CD8-positive, alpha-beta T cell (primary cell): ENCODE measurements at places on chromosomes 5 and 9.

- no peak for DNase-seq
Measured at GRCh38 chr5:173850659-173851058, 37.5 kb upstream of the CPEB4 start.

- DNase-seq = no peak
Measured at GRCh38 chr9:38061326-38061977, 7.6 kb downstream of the SHB start.

- DNase-seq = no peak
Measured at GRCh38 chr9:29068461-29068860, 1495.2 kb upstream of the C9orf72 start.

GRCh38 chr5:4511996-4512656 lies 628.0 kb upstream of the ADAMTS16 start:
- DNase-seq = no peak

DNA sequence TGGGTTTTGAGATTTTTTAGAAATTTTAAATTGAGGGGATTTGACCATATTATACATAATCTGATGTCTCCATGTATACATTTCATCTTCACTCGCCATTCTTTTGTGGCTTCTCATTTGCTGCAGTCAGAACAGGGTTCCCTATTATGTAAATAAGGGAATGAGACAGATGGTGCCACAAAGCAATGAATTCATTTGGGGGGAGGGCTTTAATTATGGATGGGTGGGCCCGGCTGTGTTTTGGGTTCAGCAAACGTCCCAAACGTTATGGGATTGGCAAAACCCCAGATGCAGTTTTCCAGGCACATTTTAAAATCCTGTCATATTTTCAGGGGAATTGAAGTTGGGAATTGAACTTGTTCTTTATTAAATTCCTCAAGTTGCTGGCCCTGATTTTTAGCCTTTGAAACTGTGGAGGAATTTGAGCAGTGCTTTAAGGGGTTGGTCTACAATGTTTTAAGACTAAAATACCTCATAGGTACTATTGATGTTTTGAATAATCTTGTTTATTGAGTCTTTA lies 558.5 kb upstream of the ZNF462 start:
- no peak for DNase-seq

GRCh38 chr5:38793099-38793498 lies 52.7 kb upstream of the OSMR start:
- DNase-seq = no peak

DNA sequence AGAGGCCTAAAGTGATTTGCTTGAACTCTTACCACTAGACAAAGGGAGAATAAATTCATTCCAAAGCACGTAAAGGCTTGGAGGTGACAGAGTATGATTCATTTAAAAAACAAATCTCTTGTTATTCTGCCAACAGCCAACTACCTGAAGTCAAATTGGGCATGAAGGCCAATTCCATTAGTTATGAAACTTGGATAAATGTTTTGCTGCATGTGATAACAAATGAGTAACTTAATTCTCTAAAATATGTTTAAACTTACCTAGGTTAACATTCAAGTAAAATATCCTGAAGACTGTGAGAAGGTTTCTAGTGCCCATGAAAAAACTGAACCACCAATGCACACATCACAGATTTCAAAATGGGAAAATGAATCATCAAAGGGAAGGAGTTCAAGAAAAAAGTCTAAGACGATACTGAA lies 120.1 kb upstream of the TSLP start:
- no peak for DNase-seq

- no peak for DNase-seq
Measured at GRCh38 chr9:32965999-32966722, 35.3 kb downstream of the APTX start.

GRCh38 chr9:86315078-86315477 lies 32.7 kb upstream of the ISCA1 start:
- no peak for DNase-seq

GRCh38 chr5:27474395-27474794 lies 436.0 kb upstream of the CDH9 start:
- DNase-seq = no peak

DNA sequence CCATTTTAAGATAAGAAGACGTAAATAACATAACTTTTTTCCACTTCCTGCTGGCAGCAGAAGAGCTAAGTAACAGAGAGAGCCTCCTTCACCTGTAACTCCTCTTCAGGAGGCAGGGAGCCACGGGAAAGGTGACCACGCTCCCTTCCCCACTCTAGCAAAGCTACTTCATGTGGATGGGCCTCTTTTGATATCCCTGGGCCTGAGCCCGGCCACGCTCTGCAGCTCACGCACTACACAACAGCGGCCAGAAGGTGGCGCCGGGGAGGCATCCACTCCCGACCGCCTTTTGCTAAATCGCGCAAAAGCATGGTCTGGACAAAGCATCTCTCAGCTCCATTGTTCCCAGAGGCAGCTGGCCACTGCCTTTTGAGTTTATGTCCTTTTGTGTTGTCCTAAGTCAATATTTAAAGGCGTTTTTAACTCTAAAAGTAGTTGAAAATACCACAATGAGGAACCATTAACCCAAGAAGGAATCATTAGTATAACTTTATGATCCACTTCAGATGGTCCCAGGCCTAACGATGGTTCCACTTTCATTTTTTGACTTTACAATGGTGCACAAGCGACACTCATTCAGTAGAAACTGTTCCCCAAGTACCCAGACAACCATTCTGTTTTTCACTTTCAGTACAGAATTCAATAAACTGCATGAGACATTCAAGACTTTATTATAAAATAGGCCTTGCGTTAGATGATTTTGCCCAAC lies 23.6 kb downstream of the CMBL start:
- peak; percentile 82 for DNase-seq

- peak; percentile 89 for DNase-seq
Measured at GRCh38 chr9:133147412-133148198, 16.1 kb downstream of the GBGT1 start.

GRCh38 chr5:23717486-23717885 lies 210.1 kb downstream of the PRDM9 start:
- DNase-seq = no peak

GRCh38 chr5:56837381-56837780 lies 22.0 kb downstream of the MAP3K1 start:
- no peak for DNase-seq

- DNase-seq = no peak
Measured at GRCh38 chr5:107457138-107457537, 213.6 kb downstream of the EFNA5 start.

DNA sequence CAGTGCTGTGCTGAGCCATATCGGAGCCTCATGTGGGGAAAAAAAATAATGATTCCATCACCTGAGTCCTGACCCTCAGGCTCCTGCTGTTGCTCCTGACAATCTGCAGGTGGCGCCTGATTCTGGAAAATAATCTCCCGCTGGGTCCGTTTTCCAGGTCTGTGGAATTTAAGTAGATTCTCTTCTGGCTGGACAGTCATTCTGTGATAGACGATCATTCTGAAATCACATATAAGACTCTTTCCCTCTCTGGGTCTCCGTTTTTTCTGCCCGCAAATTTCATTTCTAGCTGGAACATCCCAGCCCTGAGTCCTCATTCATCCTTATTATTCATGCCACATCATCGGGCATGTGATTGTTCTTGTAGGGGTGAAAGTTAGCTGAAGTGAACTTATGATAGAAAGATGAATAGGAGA lies 22.1 kb upstream of the STXBP1 start:
- no peak for DNase-seq

GRCh38 chr9:105647595-105648349 lies 14.5 kb upstream of the TAL2 start:
- DNase-seq = no peak

- no peak for DNase-seq
Measured at GRCh38 chr5:111855356-111855755, 98.4 kb upstream of the NREP start.

- DNase-seq = no peak
Measured at GRCh38 chr5:41748631-41749030, 121.6 kb downstream of the OXCT1 start.

DNA sequence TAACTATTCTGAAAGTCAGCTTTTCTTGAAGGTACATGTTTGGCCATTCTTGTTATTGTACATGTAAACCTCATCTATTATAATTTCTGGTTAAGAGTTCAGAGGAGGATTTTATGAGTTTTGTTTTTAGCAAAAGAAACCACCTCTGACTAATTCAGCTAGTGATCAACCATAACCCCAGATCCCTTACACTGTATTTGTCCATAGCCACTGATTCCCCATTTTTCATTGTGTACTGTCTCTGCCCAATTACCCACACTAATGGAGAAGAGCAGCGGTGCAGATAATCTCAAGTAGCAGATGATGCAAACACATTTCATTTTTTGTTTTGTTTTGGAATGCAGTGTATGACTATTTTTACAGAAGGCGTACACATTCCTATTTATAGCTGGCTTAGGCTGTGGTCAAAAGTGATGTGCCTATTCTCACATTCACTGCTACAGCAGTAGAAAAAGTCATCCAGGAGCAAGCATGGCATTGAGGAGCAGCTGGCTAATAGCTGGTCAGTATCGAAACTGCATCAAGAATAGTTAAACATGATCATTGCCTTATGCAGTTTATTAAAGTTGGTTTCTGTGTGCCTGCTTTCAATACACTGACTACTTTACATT lies 988.3 kb downstream of the DTWD2 start:
- DNase-seq = no peak

DNA sequence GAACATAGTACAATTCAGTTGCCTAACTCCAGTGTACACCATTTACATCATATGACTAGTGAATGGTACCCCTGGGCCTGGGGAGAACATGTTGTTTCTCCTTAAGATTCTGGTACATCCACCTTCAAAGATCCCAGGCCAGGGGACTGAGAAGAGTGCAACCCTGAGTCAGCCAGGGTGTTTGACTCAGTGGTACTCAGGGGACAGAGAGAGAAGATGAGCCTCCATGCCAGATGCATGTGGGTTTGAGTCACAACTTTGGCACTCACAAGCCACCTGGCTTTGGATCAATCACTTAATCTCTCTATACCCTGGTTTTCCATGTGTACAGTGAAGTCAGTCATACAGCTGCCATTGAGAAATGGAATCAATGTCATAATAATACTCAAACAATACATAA lies 53.7 kb downstream of the MAP1B start:
- no peak for DNase-seq

DNA sequence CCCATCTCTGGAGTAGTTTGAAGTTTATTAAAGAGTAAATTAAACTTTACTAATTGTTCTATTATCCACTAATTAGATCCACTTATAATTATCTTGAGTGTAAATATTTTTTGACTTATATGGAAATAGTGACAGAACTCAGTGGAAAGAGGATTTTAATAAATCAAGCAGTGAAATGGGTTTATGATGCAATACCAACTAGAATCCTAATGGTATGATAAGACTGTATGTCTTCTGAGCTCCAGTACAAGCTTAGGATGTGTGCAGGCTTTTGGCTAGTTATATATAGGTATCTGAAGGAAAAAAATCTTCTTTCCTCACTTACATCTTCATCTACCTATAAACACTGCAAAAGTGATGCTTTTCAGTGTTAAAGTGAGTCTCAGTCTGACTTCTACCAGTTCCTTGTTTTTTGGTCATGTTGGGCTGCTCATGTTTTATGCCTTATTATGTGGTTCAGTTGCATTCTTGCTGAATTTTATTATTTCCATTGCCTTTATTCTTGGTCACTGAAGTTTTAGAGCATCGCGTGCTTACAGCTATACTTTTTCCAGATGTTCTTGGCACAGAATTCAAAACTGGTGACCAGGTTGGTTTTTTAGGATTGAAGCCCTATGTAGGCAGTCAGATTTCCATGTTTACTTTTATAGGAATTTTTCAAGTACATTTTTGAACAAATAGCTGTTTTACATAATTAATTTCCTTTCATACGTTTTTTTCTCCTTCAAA lies 30.5 kb downstream of the XRCC4 start:
- no peak for DNase-seq

GRCh38 chr5:57532513-57533497 lies 50.2 kb upstream of the ACTBL2 start:
- no peak for DNase-seq

DNA sequence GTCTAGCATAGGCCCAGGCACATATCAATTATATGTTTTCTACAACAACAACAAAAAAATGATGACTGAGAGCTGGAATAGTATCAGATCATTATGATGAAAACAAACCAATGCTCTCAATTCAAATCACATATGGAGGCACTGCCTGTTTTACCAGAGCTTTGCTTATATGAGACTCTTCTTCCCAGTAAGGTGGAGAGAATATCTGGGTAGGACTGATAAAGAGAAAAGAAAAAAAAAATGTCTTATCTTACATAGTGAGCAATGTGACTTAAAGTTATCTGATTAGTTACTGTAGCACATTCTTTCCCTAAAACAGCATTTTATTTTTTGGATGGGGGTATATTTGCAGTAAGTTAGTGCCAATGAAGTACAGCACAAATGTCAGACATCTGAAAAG lies 154.8 kb downstream of the RAB3C start:
- DNase-seq = no peak

GRCh38 chr5:98301547-98301946 lies 471.9 kb upstream of the RGMB start:
- DNase-seq = no peak

GRCh38 chr9:296411-296810 lies 81.7 kb downstream of the DOCK8 start:
- DNase-seq = no peak

- DNase-seq = peak; percentile 59
Measured at GRCh38 chr9:132169672-132170392, 8.0 kb downstream of the NTNG2 start.

- DNase-seq = no peak
Measured at GRCh38 chr5:160643616-160644240, 208.3 kb downstream of the ATP10B start.

GRCh38 chr5:176639981-176640380 lies 7.3 kb upstream of the TSPAN17 start:
- no peak for DNase-seq

- DNase-seq = no peak
Measured at GRCh38 chr9:14779566-14780022, 57.1 kb upstream of the CER1 start.

- no peak for DNase-seq
Measured at GRCh38 chr9:129717991-129718390, 34.9 kb downstream of the PTGES start.

GRCh38 chr5:142145106-142145900 lies 36.7 kb downstream of the NDFIP1 start:
- DNase-seq = peak; percentile 76

GRCh38 chr5:158819840-158820620 lies 279.7 kb downstream of the EBF1 start:
- no peak for DNase-seq

- no peak for DNase-seq
Measured at GRCh38 chr9:112823257-112823656, 67.4 kb downstream of the SLC46A2 start.

GRCh38 chr5:15690611-15691010 lies 190.6 kb downstream of the FBXL7 start:
- no peak for DNase-seq

DNA sequence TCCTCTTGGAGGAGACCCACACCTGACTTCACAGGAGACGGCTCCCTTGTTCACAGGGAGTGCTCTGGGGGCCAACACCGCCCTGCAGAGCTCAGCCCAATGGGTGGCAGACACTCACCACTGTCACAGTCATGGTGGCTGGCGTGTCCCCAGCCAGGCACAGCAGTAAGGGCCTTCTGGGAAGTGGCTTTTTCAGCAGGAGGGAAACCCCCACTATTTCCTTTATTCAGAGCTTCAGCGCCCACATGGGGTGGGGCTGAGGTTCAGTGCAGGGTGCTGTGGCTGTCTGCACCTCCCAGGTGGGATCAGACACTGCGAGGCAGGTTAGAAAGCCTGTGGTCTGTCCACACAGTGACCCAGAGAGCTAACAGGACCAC lies 3.6 kb upstream of the SNAPC4 start:
- peak; percentile 72 for DNase-seq
